T-cell (primary cell): ENCODE measurements at places on chromosomes 6 and 20.

DNA sequence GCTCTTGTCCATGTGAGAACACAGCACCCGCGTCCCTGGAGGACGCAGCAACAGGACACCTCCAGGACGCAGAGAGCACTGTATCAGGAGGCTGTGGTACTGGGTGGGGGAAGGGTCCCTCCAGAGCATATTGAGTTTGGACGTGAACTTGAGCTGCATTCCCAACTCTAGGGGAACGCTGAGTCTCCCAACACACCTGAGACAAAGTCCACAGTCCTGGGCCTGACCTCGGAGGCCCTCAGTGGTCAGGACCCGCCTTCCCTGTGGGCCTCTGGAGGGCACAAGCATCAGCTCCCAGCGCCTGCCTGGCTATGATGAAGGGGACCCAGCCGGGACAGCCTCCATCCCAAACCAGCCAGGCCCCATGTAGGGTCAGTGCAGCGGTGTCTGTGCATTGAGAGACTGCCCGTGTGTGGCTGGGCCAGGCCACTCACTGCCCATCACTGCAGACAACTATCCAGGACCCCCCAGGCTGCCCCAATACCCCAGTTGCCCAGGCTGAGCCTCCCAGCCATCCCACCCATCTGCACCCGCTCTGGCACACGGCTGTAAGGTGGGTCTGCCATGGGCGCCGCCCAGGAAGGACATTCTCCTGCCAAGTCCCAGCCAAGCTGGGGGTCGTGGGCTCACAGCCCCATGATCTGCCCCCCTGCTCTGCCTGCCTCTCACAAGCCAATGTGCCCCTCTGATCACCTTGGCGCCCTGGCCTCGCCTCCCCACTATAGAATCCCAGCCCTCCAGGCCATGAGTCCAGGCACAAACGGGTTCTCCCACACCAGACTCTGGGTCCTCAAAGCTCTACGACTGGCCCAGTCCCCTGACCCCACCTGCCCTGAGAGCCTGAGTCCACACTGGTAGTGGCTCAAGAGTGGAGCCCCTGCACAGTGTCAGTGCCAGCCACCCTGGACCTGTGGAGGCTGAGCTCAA, 115.7 kb downstream of the TAF4 start:
- DNase-seq, result no peak

- no peak for DNase-seq
Measured at GRCh38 chr6:40796260-40797221, 209.4 kb upstream of the LRFN2 start.

GRCh38 chr20:44120676-44121425, 66.1 kb downstream of the JPH2 start:
- no peak for DNase-seq

GRCh38 chr6:46310196-46310595, 139.4 kb upstream of the ENPP5 start:
- no peak for DNase-seq

GRCh38 chr20:61808447-61808846, 257.2 kb downstream of the TAF4 start:
- no peak for DNase-seq

DNA sequence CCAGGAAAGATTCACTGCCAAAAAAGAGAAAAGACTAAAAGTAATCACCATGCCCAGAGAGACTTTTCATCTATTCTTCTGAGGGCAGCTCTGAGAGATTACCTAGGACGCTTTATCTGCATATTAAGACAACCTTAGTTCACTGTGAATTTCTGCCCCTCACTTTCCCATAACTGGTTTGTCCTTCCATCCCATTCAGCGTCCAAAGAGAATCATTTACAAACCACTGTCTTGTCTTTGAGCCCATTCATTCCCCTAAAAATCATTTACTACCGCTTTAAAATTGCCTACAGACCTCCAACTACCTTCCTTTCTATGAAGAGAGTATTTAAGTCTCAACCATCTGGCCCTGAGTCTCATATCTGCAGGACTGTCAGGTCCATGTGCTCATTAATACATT, 149.0 kb downstream of the PDSS2 start:
- no peak for DNase-seq

DNA sequence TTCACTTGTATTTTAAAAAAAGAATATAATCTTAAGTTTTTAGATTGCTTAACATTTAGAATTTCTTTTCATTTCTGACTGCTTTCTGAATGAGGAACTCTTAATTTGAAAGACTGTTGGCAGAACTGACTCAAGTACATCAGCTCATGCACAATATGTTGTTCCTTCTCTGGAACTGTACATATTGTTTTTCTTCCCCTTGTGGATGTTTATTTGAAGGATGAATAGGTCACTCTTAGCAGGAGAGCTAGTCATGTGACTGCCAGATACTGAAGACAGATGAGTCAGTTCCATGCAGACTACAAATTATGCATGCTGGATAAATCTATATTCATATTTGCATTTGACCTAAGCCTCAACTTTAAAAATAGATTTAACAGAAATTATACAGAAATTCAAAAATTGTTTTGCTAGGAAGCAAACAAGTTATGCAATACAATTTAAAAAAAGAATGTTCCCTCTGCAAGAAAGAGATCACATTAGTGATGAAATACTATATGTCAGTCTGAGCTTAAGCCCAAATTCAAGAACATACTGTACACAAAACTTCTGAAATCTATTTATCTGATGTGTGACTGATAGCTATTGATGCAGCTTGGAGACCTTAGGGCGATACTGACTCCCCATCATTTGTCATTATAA, 1274.9 kb upstream of the GJE1 start:
- DNase-seq, result no peak

- no peak for DNase-seq
Measured at GRCh38 chr20:6122873-6123648, at the start of gene FERMT1. Gene FERMT1, minus strand, starts transcription at chr20:6123030. Its CDS starts 3,476 bp downstream, at chr20:6119554.

- DNase-seq, result no peak
Measured at GRCh38 chr6:90938122-90938521, 351.2 kb upstream of the MAP3K7 start.

- no peak for DNase-seq
Measured at GRCh38 chr6:105836379-105836778, 249.8 kb upstream of the PRDM1 start.

GRCh38 chr20:62938105-62938888, at the start of gene GID8:
Gene GID8, plus strand, starts transcription at chr20:62938147. Its CDS starts 3,356 bp downstream, at chr20:62941503.
- no peak for DNase-seq

GRCh38 chr6:137659871-137660270, 165.7 kb upstream of the OLIG3 start:
- DNase-seq, result no peak

DNA sequence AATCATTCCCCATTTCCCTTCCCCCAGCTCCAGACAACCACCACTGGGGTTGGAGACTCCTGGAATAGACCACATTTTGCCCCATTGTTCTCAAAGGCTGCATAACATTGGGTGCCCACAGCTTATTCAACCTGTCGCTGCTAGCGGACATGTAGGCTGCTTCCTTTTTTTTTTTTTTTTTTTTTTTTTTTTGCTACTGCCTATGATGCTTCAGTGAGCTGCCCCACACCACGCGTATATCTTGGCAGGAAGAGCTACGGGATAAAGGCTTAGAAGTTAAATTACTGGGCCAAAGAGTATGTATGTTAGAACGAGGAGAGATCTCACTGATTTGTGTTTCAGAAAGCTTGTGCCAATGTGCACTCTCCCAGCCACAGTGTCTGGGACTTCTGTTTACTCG, 7.0 kb downstream of the LBP start:
- no peak for DNase-seq

DNA sequence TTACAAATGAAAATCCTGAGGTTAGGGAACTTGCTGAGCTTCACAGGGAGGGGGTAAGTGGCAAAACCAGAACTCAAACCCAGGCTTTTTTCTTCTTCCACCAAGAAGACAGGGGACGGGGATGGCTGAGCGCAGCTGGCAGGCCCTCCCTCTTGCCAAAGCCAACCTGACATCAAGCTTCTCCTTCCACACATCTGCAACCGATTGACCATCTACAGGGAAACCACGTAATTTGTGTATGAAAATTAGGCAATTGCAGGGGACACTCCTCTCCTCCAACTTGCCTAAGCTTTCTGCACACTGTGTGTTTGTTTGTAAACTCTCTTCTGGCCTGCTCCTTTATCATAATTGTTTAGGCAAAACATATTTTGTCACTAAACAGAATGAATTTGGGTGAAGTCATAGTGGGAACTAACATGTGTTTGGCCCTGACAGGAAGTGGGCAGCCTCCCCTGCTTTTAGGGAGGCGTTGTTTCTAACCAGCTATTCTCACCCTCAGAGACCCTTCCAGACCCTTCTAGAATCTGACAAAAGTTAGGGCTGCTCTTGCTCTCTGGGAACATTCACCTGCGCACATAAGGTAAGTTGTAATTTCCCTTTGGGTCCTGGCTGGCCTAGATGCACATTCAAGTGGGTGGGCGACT, 18.9 kb downstream of the ZNF831 start:
- DNase-seq, result no peak

GRCh38 chr6:137222381-137222780, 3.2 kb upstream of the IFNGR1 start:
- DNase-seq, result no peak

GRCh38 chr20:43320536-43320935, 130.8 kb upstream of the PTPRT start:
- DNase-seq, result no peak

DNA sequence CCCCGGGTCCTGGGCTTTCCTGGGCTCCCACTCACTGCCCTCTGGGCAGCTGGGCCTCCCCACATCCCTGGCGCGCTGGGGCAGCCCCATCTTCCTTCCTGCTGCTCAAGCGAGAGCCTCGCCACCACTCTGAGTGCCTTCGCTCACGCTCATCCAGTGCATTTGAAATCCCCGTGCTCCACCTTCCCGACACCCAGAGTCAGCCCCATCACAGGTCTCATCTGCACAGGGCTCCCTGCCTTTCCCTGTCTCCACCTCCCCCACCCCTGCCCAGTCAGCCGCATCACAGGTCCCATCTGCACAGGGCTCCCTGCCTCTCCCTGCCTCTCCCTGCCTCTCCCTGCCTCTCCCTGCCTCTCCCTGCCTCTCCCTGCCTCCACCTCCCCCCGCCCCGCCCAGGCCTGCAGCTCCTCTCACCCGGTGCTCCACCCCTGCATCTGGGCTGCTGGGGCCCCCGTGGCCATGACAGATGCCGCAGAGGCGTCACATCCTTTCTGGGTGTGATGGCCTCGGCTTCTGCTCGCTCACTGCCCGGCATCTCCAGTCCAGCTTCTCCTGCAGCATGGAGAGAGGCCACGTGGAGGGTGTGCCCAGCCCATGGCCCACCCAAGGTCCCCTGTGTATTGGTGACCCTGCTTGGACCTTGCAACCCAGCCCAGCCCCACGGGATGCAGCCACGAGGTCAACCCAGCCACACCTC, 9.0 kb upstream of the BHLHE23 start:
- no peak for DNase-seq

- DNase-seq, result no peak
Measured at GRCh38 chr6:11814819-11815218, 36.2 kb upstream of the ADTRP start.

- DNase-seq, result no peak
Measured at GRCh38 chr20:4766631-4767030, 44.9 kb downstream of the PRND start.

DNA sequence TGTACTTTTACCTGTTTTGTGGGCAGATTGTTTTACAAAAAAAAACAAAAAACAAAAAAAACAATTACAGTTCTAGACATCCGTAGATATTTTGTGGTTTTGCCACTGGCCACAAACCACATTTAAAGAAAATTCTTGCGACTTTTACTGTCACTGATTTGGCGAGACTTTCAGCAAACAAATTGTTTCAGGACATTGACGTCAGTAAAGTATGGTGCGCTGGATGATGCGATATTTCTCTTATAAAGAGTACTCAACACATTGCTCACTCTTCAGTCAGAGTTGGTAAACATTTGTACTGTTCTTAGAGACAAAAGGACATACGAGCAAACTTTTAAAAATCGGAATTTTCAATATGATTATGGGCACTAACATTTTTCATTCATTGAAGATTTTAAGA, 229.8 kb downstream of the HAO1 start:
- no peak for DNase-seq

- DNase-seq, result no peak
Measured at GRCh38 chr6:1179571-1180459, 132.1 kb upstream of the FOXQ1 start.

GRCh38 chr20:37649676-37650370, 44.0 kb upstream of the CTNNBL1 start:
- no peak for DNase-seq

- DNase-seq, result no peak
Measured at GRCh38 chr6:108565091-108565766, 4.5 kb downstream of the FOXO3 start.

- no peak for DNase-seq
Measured at GRCh38 chr20:61964675-61965605, 100.7 kb downstream of the TAF4 start.

- no peak for DNase-seq
Measured at GRCh38 chr6:151229401-151230276, 10.1 kb upstream of the AKAP12 start.

DNA sequence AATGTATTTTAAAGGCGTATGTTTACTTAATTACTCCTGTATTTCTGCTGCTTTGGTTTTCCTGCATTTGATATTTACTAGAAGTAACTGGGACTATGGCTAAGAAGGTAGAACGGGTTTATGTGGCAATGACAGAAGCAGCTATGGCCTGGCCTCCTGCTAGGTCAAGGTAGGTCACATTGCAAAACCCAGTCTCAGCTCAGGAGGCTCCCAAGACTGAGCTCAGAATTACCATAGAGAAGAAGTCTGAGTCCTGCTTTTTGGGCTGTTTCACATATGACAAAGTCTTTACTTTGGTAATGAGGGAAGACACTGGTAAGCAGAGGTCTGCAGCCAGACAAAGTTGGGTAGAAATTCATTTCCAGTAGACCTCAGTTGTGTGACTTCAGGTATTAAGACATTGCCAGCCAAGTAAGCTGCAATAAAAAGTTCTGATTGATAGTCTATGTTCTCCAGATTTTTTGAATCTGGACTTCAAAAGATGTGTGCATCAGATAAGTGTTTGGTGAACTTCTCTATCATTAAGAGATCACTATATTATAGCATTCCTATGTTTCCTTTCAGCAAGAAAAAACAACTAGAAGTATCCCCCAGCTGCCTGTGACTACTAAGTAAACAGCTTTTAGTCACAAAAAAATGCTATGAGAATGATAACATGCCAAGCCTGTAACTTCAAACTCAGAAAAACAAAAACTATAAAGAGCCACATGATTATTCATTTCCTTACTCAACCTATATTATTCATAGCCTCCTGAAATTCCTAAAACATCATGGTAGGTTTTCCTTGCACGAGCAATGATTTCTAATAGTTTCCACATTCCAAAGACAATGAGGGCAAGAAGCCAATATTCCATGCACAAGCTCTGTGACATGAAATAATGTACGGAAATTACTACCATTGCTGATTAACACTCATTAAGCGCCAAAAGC, 312.3 kb downstream of the HAO1 start:
- no peak for DNase-seq

GRCh38 chr6:159633196-159633595, 59.8 kb downstream of the SOD2 start:
- no peak for DNase-seq

- no peak for DNase-seq
Measured at GRCh38 chr20:10316582-10316981, 98.0 kb downstream of the SNAP25 start.

DNA sequence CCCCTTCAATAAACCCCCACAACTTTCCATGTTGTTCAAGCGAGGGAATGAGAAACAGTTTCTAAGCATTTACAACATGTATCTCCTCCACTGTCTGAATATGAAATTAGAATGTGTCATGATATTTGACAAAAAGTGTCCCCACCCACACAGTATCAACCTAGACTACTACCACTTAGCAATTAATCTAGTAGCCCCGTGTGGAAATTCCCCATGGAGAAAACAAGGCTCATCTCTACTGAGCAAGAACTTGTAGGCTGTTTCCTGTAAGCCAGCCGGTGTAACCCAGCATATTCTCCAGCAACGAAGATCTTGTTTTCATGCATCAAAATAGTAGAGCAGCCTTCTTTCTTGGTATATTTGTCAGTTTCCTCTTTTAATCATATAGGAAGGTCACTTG, 115.0 kb downstream of the IRF4 start:
- no peak for DNase-seq
